A549 treated with Hydrocortisone at 1 μM for 4 hours (cell line): ENCODE measurements at places on chromosomes 2 and 18. TPM values are rescaled to one million over a fixed set of nuclear protein-coding genes. Genes with fewer than 3 reads are reported as not detected.

IL18R1 gene
- total RNA-seq: 1.0 to 1.4 TPM (median 1.2 TPM) in 5 replicates

ERICH2 gene
- total RNA-seq: not detected in 5 replicates

SLC23A3 gene
- 0.29 to 0.82 TPM (median 0.65 TPM) in 5 replicates for total RNA-seq

TTR gene
- 0.25 to 0.43 TPM (median 0.30 TPM) in 4 of 5 replicates, not detected in the other for total RNA-seq

GULP1 gene
- total RNA-seq: 25.9 to 43.4 TPM (median 28.6 TPM) in 5 replicates

C2orf80 gene
- not detected in 5 replicates for total RNA-seq

OR6B2 gene
- total RNA-seq: not detected in 5 replicates
